ENCODE measurements at places on chromosomes 5 and 9. TPM values are rescaled to one million over a fixed set of nuclear protein-coding genes. Genes with fewer than 3 reads are reported as not detected.

DNA sequence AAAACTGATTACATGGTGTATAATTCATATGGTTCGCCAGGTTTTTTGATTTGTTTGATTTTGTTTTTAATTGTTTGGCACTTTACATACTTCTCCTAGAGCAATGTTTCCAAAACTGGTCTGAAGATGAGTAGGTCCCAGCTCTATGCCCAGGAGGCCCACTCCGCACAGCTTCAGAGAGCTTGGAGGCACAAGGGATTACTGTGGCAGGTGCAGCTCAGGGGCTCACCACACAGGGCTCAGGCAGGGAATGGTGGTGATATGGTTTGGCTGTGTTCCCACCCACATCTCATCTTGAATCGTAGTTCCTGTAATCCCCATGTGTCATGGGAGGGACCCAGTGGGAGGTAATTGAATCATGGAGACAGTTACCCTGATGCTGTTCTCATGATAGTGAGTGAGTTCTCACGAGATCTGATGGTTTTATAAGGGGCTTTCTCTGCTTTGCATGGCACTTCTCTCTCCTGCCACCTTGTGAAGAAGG lies 296.6 kb downstream of the MED10 start:
- DNase-seq = no peak

DNA sequence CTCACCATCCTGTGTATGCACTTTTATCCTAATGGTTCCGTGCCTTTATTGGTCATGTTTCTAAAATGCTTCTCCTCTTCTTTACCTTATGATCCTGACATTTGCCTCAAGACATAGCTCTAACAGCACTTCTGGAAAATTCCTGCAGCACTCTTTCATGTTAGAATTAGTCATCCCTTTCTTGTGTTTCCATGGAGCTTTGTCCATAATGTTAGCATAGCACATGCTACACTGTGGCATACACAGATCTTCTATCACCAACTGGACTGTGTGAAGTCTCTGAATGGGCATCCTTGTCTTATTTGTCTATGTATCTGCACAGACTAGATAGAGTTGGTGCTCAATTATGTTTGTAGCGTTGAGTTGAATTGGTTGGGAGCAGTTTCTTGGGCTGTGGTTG lies 2.0 kb downstream of the SCGB3A2 start:
- DNase-seq = no peak

DNA sequence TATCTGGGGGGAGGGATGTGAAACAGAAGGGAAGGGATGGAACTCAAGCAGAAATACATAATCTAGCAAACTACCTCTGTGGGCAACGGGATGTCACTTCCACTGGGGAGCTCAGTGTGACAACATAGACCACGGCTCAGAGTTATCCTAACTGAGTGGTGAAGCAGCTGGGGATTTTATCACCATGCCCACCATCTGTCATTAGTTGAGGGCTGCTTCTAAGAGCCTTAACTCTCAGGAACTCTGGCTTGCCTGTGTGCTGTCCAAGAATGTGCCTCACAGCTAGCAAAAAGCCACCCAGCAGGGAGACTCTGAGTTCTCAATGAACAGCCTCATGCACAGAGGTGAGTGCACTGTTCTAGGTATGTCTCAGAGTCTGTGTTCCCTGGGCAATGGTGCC lies 90.6 kb upstream of the CXCL14 start:
- DNase-seq = no peak

DNA sequence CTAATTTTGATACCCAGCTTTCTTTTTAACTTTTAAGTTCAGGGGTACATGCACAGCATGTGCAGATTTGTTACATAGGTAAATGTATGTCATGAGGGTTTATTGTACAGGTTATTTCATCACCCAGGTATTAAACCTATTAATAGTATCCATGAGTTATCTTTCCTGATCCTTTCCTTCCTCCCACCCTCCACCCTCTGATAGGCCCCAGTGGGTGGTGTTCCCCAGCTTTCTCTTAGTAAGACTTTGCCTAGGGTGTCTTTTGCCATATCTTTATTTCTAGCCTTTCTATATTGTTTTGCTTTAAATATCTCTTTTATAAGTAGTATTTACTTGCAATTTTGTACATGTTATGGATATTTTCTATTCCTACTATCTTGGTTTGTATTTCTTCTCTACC lies 243.7 kb downstream of the SGCD start:
- no peak for DNase-seq

DNA sequence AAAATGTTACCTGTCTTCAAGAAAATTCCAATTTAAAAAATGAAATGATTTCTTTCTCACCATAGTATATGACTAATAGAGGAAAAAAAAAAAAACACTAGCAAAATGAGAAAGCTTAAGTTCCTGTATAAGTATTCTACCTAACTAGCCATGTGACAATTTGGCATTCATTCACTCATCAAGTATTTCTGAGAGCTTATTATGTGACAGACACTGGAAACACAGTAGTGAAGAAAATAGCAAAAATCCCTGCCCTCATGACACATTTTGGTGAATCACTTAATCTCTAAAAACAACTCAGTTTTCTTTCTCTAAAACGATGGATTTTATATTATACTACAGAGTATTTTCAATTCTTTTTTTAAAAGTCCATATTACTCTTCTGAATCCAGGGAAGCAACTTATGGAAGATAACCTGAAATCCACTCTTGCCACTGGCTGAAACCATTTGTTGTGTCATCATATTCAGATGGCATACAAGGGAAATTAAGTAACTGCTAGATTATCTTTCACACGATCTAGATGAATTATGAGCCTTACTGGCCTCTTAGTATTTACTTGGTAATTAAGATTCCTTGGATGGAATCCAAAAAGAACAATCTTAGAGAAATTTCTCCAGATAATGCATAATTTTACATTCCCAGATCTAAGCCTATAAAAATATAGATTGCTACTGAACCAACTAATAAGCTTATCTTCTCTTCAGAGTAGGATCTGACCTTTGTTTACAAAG lies 5.5 kb downstream of the PTBP3 start:
- no peak for DNase-seq

DNA sequence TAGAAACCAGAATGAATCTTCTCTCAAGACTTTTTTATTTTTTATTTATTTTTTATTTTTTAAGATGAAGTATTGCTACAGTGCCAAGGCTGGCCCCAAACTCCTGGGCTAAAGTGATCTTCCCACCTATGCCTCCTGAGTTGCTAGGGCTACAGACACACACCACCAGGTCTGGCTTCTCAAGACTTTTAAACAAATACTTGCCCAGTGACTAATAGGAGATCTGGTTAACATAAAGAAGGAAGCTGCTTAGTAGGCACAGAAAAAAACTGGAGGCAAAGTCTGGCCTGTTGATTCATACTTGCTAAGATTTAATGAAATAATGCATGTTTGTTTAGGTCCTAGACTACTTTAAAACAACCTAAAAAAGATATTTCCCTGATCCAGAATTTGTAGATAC lies 43.8 kb downstream of the SLC38A9 start:
- no peak for DNase-seq

DNA sequence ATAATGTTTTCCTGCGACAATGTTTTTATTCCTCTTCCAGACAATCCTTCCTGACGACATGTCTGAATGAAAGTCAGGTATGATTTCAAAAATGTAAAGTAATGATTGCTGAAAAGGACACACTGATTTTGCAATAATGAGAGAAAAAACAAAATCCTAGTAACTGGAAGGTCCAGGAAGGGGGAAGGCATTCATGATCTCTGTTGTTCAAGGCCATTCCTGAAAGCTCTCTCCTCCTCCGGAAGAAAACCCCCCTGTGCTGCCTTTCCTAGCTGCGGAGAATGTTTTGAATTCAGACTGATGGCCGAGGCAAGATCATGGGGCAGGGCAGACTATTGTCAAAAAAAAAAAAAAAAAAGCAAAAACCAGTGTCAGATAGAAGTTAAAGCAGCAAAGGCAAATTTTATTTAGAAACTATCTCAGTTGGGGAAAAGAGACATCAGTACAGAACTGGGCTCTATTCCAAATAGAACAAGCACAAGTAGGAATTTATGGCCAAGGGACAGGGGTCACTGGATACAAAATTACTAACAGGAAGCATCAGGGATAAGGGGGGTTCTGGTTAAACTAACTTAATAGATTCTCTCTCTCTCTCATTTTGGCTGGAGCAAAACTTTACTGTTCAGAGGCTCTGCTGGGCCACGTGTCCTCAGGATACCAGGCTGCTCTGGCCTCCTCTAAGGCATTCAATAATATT lies 36.5 kb upstream of the CTSV start:
- no peak for DNase-seq

DNA sequence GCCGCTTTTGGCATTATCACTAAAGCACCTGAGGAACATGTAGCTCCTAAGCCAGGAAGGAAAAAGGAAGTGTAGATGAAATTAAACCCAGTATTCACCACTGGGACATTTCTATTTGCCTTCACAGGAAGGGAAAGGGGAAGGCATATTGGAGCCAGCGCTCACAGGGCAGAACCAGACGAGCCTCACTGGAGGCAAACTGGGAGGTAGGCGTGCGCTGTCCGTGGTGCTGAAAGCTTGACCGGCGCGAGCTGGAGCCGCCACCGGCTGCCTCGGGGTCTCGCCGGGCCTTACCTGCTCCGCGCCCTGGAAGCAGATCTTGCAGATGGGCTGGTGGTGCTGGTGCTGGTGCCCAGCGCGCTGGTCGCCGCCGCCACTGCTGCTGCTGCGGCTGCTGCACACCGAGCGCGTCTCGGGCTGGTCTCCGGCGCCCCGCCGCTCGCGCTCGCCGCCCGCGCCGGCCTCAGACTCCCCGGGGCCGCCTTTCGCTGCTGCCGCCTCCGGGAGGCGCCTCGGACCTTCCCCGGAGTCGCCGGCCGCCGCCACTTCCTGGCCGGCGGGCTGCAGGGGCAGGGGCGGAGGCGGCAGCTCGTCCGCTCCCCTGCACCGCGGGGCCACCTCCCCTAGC lies 732 bp downstream of the MARCHF11 start:
- DNase-seq = peak; percentile 64

DNA sequence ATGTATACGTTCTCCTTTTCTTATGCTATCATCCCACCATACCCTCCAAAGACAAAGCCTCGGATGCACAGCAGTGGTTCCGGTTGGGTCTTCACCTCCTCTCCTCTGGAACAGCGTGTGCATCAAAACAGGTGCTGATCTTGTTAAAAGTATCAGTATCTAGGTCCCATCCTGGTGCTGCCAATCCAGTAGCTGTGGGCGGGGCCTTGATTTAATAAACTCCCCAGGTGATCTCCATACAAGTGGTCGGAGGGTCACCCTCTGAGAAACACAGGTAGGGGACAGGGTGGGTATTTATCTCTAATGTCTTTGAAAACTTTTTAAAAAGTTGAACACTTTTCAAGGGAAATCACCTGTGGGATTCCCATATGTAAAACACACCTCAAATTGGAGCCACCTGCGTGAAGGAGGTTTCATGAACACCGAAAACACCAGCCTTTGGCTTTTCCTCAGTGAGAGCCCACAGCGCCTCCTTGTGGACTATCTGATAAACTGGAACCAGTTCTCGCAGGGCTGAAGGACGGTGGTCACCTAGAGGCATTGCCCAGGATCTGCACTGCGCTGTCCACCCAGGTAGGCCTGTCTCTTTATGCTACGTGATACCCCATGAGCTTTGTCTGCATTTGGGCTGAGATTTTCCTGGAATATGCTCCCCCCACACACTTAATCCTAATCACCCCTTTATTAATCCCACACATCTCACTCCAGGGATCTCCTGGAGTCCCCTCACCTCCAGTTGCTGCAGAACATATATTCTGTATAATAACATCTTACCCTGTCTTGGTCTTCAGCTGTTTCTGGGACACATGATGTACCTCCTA lies 80.5 kb upstream of the EPB41L4B start:
- peak; percentile 78 for DNase-seq

DNA sequence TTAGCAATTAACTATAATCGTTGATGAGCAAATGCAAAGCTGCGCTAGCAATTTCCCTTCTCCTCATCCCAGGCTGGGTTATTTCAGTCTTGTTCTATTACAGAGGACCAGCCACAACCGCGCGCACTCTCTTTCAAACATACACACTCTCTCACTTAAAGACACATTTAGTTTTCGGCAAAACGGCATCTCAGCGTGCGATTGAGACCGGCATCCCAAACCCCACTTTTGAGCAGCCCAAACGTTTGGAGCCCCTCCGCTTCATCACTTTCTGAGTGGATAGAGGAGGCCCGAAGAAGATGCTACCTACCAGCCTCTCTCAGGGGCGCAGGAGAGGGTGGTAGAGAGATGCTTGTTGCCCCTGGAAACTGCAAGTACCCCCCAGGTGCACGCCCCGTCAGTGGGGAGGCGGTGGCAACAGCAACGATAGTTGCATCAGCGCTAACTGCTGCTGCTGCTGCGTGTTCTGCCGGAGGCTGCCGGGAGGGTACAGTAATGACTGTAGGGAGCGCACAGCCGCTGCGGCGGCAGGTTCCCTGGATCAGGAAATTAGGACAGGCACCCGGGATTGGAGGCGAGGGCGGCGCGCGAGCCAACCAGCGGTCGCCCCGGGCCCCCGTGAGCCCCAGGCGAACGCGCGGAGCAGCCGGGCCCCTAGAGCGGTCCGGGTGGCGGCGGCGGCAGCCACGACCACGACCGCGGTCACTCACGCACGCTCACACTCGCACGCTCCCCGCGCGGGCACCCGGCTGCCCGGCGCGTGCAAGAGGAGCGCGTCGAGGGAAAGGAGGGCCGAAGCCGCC lies 467 bp upstream of the VLDLR start:
- DNase-seq = peak; percentile 89

DNA sequence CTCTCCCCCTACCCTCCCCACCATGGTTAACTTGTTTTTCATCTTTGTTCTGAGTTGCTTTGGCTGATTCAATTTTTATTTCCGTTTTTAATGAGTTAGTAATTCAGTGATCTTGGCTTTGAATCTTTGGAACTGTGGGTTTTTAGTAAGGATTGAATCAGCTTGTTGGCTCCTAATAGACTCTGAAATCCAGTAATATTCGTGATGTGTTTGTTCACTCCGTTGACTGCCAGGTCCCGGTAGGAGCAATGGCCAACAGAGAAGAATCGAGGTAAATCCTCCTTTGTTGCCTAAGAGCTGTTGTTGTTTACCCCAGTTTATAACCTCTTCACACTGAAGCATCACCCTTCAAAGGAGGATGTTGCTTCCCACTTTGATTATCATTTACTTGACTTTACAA lies 92.7 kb downstream of the PCSK1 start:
- no peak for DNase-seq

SERF1A gene
- total RNA-seq = 5.4 TPM

SLC27A6 gene
- total RNA-seq = not detected

PALM2AKAP2 gene
- total RNA-seq = 0.54 TPM

PHF24 gene
- 0.12 TPM for total RNA-seq

PPWD1 gene
- total RNA-seq = 47.0 TPM
